ENCODE measurements at places on chromosomes 11 and 22.

GRCh38 chr22:27445881-27446280 is 355.7 kb downstream of the MN1 start:
- no peak for DNase-seq

DNA sequence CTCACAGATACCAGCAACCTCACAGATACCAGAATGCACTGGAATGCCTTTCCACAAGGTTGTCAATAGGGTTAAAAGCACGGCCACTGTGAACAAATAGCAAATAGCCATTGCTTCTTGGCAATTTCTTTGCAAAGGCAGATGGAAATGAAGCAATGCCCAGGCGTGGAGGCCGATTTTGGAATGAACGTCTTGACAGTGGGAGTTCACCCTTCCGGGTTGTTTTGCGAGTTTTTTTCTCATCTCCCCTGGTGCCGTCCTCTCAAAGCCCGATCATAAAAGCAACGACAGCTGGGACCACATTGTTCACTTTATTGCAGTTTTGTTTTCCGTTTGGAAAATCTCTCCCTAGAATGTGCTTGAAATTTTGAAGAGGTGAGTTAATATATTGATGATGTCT is 38.0 kb upstream of the CD82 start:
- no peak for DNase-seq

DNA sequence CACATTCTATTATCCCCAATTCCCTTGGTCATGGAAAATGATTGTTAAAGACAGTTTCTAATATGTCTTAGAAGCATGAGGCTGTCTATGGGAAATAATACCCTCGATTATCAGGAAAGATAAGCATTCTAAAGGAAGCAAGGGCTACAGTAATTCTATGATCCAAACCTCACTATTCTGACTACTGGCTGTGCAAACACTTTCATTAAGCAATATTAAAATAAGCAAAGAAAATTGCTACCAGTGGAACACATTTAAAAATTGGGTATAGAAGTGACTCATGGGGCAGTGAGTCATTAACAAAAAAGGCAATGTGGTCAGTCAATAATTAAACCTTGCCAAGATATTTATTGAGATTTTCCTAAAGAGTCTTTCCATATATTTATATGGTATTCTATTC is 1415.2 kb upstream of the TENM4 start:
- no peak for DNase-seq

GRCh38 chr11:858762-859339 is 16.2 kb downstream of the TSPAN4 start:
- DNase-seq: no peak

DNA sequence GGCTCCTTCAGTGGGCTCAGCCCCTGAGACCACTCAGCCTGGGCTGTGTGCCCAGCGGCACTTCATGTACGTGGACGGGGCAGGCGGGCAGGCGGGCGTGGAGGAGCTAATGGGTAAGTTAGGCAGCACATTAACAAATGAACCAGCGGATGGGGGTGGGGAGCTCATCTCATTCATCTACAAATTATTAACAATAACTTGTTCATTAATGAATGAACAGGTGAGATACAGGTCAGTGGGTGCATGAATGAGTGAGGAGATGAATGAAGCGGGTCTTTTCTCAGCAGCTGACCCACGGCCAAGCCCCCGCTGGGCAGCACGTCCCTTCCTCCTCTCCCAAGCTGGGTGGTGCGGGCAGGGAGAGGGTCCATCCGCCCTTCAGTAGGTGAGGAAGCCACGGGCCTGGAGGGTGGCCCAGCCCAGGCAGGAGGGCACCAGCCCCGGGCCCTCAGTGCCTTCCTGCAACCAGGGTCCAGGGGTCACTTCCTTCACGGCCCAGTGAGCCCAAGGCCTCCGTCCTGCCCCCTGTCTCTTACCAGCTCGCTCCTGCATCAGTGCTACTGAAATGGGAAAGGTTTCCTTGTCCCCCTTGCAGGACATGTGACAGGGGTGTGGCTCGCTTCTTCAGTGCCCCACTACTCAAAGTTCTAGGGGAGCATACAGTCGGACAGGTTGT is 60.5 kb upstream of the KCNQ1OT1 start:
- no peak for DNase-seq

GRCh38 chr11:2321311-2321683 is 19.5 kb downstream of the TSPAN32 start:
- no peak for DNase-seq

Data from naive thymus-derived CD4-positive, alpha-beta T cell (primary cell).